ENCODE measurements at places on chromosomes 1 and 21.

DNA sequence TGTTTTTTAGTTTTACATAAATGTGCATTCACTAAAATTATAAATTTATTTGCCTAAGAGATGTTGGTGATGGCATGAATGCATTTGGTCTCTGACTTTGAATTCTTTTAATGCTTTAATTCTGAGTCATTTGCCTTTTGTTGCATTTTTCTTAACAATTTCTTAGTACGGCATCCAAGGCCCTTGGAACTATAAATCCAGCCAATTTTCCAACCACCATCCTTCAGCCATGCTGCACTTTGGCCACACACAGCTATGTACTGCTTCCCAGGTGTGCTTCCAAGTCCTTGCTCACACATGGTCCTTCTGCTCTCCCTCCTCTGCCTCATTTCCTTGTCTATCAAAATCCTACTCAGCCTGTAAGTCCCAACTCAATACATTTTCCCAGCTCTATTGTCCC lies 161.0 kb downstream of the DHRS3 start:
- no peak for DNase-seq

DNA sequence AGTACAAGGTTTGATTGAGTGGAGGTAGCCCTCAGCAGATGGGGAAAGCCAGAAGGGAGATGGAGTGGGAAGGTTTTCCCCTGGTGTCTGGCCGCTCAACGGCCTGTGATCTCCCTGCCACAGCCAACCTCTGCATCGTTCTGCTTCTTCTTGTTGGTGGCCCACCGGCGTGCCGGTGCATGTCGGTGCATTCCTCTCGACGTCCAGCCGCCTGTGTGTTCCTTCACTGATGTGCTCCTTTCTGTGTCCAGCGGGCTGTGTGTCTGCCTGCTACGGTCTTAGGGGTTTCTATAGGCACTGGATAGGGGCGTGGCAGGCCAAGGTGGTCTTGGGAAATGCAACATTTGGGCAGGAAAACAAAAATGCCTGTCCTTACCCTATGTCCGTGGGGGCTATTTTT lies 101.0 kb downstream of the XPR1 start:
- DNase-seq, result no peak

GRCh38 chr1:161899091-161899490 lies 124.6 kb downstream of the OLFML2B start:
- no peak for DNase-seq

DNA sequence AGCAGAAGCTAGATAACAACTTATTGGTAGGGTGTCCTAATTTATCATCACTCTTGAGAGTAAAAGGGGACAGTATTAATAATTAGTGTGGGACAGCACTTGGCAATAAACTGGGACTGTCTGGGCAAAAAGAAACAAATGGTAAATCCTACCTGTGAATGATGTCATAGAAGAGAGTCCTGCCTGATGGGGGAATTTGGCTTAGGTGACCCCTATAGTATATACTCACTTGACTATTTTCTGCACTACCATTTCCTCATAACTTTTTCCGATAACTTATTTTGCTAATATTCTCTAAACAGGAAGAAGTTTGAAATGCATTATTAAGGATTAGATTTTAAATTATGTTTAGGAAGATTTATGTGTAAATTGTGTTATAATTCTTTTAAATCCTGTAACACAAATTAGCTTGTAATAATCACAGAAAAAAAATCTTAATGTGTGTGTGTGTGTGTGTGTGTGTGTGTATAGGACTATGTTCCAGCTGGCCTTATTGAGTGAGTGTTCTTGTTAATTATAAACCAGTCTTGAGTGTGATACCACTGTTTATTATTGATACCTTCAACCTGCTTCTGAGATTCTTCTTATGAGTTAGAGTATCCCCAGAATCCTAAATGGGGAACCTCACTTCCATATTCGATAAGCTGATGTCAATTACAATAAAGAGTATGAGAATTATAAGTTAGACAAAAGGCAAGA lies 144.2 kb upstream of the C1orf105 start:
- DNase-seq, result no peak

Data from activated CD4-positive, alpha-beta T cell treated with anti-CD3 and anti-CD28 coated beads, Interleukin-2, amount 50 U/mL, for 24 hours (primary cell).